ENCODE measurements at places on chromosomes 1 and 21.

- DNase-seq: no peak
Observed at GRCh38 chr1:236113324-236114032, 28.9 kb upstream of the GPR137B start.

- no peak for DNase-seq
Observed at GRCh38 chr1:981955-982558, at the start of gene PERM1. Gene PERM1, minus strand, starts transcription at chr1:982093. Its CDS starts 1,064 bp downstream, at chr1:981029.

DNA sequence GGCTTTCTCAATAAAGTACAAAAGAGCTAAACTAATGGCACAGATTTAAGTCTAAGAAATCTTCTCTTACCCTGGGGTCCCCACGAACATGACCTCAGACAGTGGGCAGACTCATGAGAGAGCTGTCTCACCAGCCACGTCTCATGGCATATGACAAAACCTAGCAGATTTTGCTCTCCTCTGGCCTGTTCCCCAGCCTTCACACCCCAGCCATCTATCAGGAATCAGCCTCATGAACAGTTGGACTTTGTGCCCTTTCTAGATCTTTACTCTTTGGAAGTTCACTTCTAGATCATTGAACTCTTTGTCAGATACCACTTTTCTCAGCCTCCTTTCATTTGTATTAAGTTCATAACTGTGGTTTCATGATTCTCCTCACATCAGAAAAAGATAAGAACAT, 14.2 kb upstream of the HSD3B1 start:
- no peak for DNase-seq

DNA sequence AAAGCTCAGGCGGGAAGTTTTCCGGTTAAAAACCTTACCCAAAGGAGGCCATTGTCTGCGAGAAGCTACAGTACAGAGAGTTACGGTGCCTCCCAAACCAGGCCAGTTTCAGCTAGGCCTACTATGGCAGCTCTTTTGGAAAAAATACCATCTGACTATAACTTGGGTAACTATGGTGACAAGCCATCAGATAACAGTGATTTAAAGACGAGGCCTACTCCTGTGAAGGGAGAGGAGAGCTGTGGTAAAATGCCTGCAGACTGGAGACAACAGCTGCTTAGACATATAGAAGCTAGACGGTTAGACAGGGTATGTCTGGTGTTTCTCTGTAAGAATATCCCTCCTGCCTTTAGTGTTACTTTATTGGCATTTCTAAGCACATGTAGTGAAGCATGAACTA, 165.9 kb downstream of the LRRC40 start:
- DNase-seq: no peak

DNA sequence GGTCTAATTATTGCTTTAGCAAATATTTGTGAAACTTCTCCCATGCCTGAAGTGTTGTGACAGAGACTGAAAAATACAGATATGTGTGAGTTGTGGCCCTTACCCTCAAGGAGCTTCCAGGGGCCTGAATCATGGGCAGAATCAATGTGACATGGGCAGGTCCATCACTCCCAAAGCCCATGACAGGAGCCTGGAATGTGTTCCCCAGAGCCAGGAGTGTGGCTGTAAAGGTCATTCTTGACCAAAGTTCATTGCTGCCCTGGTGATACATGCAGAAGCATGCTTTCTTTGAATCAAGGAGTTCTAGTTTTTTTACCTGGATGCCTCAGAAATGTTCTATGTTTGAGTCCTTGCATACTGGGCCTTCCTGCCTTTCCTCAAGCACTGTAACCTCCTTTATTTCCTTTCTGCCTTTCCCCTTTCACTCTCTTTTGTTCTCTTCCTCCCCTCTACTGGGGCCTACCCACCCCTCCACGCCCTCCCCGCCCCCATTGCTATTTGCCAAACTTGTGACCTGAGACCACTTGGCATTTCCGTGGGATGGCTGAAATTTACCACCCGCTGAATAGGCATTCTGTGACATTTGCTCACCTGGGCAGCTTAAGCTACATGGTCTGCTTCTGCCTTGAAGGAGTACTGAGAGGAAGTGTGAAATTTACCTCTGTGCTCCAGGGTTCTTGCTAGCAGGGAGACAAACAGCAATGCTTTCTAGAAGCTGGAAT, 19.7 kb downstream of the PBX1 start:
- no peak for DNase-seq

DNA sequence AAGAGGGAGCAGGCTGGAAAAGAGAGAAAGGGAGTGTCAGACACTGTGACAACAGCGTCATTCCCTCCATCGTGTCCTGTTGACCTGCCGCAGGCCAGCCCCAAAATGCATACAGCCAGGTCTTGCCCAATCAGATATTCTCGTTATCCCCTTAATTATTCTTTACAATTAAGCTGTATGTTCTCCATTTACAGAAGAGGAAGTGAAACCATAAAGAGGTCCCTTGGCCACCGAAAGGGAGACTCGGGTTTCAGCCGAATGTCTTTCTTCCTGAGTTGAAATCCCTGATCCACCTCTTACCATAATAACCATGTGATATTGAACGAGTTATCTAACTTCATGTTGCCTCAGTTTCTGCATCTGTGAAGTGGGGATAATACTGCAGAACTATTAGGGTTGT, 70.5 kb downstream of the IGSF21 start:
- DNase-seq: no peak

DNA sequence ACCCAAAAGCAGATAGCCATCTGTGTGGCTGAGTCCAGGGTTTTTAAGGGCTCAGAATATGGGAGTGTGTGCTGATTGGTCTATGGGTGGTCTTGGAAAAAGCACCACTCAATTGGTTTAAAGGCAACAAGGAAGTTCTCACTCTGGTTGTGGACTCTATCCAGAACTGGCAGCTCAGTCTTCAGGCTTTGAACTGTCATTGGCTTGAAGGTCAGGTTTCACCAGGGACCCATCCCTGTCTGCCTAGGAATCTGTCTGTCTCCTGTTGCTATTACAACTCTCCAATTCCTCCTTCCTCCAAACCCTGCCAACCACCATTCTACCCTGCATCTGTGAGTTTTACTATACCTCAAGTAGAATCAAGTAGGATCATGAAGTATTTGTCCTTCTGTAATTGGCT, 341.7 kb upstream of the ADGRL2 start:
- no peak for DNase-seq

DNA sequence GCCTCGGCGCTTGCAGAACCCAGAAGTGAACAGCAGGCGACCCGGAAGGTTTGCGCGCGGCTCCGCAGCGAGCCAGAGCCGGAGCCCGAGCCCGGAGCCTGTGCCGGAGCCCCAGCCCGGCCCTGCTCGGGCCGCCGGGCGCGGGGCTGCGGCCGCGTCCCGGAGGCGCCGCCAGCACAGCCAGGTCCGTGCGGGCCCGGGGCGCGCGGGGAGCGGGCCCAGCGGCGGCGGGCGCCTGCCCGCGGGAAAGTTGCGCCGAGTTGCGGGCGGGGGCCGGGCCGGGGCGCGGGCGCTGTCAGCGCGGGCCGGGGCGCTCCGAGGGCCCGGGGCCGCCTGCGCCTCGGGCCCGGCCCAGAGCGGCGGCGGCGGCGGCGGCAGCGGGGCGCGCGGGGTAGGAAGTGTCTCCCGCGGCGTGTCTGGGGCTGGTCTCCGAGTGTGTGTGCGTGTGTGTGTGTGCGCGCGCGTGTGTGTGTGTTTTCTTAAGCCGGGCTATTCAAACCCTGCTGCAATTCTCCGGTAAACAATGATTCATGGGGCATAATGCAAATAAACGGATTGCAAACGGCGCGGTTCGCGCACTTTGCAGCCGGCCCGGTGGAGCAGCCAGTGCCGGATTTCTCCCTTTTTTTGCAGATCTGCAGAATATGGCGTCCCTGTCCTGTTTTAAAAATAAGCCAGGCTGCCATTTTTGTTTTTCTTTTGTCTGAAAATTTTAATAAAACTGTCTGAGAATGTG, at the start of gene ZNF362:
Gene ZNF362 (plus strand): TSS at position 22 of the 736 bp plus-strand sequence. CDS start 14,083 bp downstream, outside the sequence.
- peak; percentile 79 for DNase-seq

DNA sequence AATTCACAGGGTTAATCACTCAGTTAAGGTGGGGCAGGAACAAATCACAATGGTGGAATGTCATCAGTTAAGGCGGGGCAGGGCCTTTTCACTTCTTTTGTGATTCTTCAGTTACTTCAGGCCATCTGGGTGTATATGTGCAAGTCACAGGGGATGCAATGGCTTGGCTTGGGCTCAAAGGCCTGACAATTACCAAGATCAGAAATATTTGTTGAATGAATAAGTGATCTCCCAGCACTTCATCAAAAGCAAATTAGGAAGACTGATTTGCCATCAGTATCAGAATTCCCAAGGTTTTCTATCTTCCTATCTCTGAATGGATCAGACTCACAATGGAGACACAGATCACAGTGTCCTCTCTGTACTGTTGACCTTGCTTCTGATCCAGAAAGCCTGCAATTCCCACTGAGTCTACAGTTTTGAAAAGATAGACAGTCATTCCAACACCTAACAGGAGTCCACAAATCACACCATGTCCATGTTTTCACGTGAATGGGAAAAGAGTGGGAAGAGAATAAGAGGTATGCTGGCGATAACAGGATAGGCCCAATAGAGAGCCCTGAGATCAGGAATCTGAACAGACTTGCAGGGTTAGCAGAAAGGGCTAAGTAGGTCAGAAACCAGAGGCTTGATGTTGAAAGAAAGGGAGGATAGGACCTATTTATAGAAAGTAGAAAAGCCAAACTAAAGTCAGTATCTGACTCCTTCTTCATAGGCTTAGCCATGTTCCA, 75.3 kb downstream of the KCNK1 start:
- DNase-seq: no peak

DNA sequence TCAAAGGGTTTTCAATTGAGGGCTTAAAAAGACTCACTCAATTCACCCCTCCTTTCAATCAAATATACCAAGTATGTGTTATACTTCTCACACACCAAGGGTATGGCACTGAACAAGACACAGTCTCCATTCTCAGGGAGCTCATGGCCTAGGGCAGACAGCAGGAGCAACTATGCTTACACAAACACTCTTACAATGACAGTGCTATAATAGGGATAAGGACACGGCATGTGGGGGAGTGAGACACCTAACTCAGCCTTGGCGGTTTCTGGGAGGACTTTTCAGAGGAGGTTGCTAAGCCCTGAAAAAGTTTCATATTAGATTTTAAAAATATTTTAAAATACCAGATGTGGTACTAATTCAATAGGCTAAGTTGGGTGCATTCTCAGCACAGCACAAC, 22.7 kb upstream of the SYT6 start:
- DNase-seq: no peak

- DNase-seq: no peak
Observed at GRCh38 chr1:86018283-86018923, 138.2 kb downstream of the COL24A1 start.

DNA sequence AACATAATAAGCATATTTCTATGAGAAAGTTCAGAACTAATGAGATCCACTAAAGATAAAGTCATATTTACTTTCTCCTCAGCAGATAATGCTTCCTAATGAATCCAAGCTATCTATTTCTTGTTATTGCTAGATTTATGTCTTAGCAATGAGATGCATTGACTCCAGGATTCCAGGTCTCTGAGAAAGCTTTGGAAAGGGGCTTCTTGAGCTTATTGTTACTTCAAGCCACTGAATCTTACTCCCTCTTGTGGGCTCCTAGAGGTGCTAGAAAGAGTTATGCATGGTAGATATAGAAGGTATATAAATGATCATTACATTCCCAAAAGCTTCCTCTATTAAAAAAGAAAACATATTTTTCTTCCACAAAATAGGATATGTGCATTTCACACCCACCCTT, 246.4 kb upstream of the ADAMTS5 start:
- no peak for DNase-seq

DNA sequence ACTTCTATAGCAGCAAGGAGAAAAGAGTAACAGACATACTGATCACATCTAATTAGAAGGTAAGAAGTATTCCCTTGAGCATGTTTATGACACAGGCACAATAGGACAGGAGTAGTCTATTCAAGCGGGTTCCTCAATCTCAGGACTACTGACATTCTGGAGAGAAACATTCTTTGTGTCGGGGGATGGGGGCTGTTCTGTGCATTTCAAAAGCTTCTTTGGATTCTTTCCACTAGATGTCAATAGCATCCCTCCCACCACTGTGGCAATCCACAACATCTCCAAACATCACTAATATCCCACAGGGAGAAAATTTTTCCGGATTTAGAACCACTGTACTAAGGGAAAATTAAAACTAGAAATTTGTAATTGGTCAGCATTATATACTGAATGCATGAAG, 56.9 kb downstream of the ADAMTS5 start:
- DNase-seq: no peak

DNA sequence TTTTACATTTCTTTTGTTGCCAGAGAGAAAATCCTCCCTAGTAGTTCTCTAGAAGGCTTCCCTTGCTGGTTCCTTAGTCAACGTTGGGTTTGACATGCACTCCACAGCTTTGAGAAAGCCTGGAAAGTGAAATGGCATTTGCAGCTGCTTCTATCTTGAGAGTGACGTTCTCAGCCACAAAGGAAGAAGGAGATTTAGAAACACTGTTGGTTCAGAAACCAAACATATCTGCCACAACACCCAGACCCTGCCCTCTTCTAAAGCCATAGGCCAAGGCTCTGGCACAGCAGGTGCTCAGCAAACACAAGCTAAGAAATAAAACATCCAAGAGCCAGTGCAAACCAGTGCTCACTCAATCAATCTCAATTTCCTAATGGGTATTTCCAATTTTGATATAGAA, 121.4 kb downstream of the CCDC185 start:
- DNase-seq: no peak

- DNase-seq: no peak
Observed at GRCh38 chr21:37769656-37770055, 146.6 kb downstream of the KCNJ6 start.

DNA sequence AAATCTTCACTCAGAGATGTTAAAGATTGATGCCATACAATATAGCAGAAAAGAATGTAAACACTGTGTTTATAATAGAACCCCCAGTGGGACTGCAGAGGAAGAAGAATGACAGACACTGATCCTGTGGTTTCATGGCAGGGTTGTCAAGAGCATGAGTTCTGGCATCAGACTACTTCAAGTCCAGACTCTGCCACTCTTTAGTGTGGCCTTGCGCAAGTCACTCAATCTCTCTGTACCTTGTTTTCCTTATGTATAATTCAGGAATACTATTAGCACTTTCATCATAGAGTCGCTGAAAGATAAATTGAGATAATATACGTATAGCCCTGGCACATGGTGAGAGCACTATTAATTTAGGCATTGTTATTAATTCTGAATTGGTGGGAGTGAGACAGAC, 38.5 kb upstream of the BCL9 start:
- DNase-seq: no peak

DNA sequence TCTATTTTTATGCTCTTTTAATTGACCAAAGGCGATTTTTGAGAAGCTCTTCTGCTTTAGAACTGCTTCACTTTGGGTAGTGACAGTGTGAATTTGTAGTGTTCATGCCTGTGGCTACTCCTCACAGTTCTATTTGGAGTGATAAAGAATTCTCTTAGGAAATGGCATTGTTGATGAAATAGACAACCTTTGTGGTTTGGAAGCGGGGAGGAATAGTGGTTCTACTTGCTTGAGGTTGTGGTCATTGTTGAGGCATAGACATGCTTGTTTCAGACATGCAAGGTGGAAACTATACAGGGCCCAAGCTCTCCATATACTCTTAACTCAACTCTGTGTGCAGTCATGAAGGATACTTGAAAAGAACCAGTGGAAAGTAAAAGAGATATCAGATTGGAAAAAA, 481.1 kb upstream of the NEGR1 start:
- DNase-seq: no peak
